Stimulated activated CD4-positive, alpha-beta T cell treated with anti-CD3 and anti-CD28 coated beads, Interleukin-2, amount 100 ng/mL, for 24 hours (primary cell): ENCODE measurements at places on chromosomes 12 and 14.

DNA sequence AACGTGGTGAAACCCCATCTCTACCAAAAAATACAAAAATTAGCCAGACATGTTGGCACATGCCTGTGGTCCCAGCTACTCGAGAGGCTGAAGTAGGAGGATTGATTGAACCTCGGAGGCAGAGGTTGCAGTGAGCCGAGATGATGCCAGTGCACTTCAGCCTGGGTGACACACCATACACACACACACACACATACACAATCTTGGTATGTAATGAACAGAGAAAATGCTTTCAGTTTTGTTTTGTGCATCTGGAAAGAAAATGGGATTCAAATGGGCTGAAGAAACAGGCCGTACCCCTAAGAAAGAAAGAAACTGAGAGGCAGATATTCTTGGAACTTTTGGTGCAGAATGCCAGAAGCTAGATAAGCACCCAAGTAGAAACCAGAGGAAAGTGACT, 107.2 kb downstream of the PDE3A start:
- no peak for DNase-seq

DNA sequence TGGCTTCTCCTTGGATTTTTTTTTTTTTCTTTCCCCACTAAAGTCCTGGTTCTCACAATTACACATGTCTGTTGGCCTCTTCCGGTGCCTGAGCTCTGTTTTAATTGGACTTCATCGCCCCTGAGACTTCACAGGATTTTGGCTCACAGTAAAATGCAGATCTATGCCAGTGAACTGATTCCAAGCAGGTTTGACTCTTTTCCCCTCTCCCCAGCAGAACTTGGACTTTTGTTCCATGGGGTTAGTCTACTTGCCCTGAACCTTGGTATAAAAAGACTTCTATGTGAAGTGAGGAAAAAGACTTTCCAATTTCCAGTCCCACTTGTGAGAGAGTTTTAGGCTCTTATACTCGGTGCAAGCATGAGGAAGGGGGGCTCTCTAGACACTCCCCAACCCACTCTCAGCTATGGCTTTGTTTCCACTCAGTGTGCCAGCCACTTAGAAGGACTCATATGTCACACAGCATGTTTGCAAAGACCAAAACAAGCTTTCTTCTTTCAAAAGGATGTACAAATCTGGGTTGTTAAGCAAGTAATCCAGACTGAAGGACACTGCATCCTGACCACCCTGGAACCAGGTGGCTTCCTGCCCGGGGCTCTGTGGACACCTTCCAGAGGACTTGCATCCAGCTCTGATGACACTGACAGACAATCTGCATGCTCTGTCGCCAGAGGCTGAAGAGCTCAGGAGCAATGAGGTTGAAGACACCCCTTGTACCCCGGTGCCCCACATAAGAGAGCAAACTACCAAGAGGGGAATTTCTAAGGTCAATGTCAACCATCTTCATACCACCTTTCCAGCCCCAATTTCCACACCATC, 221.9 kb upstream of the EGLN3 start:
- no peak for DNase-seq

- DNase-seq: peak; percentile 41
These were observed 718 bp downstream of the CCDC92 start for GRCh38 chr12:123971770-123972456.

DNA sequence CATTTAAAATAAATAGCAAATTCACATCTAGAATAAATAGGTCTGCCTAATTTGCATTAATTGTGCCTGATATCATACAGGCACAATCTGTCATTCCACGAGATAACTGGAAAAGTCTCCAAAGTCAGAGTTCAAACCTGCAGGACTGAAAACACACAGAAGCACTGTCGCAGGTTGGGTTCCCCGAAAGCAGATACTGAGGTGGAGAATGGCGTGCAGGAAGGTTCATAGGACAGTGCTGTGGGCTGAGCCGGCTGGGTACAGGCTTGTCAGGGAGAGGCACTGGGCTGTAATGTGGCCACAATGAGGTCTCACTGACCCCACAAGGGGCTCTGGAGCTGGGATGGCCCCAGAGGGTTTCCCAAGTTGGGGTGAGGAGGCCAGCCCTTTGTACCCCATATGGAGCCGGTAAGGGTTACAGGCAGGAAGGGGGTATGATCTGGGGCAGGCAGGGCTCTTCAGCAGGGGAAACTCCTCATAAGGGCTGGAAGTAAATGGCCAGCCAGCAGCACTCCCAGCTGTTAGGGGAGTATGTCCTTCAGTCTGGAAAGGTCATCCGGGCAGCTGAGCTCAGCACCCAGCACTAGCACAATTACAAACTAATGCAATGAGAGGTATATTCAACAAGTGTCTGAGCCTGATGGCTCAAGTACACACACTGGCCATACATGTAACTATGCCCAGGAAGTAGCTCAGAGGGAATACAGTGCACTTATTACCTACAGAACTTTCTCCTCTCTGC, 68.5 kb downstream of the NT5DC3 start:
- DNase-seq: no peak

GRCh38 chr12:47813511-47814196, 6.0 kb downstream of the HDAC7 start:
- no peak for DNase-seq

- DNase-seq: no peak
These were observed 159.5 kb downstream of the PTPRO start for GRCh38 chr12:15481846-15482245.

DNA sequence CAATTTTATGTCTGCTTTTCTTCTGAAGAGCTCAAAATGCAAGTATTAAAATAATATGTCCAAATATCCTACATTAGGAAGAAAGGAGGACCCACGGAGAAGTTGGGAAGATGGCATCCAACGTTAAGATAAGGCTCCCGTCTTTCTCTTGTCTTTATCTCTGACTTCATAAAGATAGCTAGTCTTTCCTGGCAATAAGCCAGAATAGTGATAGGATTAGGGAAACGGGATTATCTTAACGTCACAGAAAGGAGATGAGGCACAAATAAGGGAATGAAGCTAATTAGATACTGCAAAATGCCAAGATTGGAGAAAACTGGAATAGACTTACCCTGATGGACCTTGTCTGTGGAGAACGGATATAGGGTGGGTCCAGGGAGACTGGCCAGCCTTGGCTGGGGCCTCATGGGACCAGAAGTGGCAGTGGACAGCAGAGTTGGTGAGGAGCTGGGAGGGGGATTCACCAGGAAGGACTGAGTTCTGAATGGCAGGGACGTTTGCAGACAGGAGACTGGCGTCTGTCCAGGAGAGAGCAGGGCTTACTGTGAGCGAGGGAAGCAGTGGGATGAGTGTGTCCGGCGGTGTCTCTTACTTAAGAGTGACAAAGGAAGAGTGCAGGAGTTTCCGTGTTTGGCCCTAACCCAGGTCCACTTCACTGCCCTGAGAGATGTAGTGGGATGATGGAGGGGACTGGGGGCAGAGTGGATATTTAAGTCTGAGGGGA, 119.9 kb downstream of the CACNA1C start:
- DNase-seq: no peak

GRCh38 chr12:56816491-56816890, 53.4 kb downstream of the HSD17B6 start:
- DNase-seq: no peak

GRCh38 chr14:101979666-101980065, 15.3 kb downstream of the DYNC1H1 start:
- no peak for DNase-seq

DNA sequence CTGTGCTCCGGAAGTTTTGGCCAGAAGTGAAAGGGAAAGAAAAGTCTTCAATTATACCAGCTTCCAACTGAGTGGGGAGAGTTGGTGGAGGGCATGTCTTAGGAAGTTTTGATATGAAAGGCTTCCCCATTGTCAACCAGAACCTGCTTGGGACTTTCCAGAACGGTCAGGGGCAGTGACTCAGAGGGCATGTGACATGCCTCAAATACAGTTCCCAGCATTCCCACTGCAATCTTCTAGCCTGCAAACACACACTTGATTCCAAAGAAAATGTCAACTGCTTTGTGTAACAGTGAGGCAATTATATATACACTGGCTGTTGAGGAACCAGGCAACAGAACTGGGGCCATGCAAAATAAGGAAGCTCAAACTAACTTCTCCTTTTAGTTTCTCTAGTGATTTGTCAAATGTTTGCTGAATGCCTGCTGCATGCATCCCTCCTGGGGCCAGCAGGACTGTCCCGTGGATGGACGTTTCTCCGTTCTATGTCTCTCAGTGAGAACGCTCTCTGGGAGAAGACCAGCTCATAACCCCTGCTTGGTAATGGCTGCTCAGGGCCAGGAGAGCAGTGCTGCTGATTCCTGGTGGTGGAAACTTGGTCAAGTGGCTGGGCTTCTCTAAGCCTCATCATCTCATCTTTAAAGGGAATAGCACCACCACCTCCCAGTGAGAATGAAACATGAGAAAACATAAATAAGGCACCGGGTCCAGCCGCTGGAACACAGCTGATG, 18.3 kb downstream of the SLC25A47 start:
- peak; percentile 18 for DNase-seq

- no peak for DNase-seq
These were observed 275.6 kb downstream of the AACS start for GRCh38 chr12:125340791-125341190.

- DNase-seq: no peak
These were observed 243.0 kb upstream of the TMTC1 start for GRCh38 chr12:30026621-30027234.

DNA sequence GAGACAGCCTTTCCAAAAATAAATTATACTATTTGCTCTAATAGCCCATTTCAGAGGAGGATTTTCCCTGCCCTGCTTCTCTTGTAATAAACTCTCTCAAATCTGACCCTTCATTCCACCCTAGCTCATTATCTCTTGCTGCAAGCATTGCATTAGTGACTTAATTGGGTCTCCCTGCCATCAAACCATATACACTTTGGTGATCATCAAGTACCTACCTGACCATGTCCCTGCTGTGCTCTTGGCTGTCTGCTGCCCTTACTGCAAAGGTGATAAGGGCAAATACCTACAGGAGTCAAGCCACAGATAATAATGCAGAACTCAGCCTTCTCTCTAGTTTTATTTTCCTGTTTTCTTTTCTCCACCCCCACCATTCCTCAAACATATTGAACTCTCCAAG, 88.4 kb downstream of the LIN7A start:
- no peak for DNase-seq

DNA sequence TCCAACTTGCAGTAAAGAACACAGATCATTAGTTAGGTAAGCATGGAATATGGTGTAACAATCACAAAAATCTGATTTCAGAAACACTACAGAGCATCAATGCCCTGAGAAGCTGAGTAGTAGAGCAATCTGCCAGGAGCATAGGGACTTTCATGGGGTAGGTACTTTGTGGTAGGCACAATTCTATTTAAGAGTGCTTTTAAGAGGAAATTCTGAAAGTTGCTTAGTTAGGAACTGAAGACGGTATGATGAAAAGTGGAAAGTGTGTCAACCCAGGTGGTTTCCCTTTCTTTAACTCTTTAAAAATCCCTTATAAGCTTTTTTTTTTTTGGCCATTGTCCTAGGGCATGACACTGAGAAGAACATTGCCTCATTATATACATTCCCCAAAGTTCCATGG, 535.7 kb upstream of the FBXO33 start:
- DNase-seq: no peak

DNA sequence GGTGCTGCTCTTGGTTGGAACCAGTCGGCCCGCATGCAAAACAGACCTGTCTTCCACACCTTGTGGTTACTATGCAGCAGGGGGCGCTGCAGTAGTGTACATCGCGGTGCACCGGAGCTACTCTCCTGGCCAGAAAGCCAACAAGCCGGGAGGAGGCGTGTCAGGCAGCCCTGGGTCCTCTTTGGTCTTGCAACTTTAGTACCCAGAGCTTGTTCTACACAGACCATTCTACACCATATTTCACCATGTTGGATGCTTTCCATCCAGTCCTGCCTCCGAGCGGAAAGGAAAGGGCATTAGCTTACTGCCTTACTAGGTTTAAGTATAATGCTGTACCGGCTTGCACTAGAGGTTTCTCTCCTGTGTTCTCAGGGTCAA, 927 bp upstream of the TMTC2 start:
- peak; percentile 95 for DNase-seq

- DNase-seq: no peak
These were observed 105.0 kb upstream of the FRMD6 start for GRCh38 chr14:51546603-51547258.

GRCh38 chr12:124232654-124232987, 62.3 kb upstream of the RFLNA start:
- DNase-seq: no peak

GRCh38 chr12:49161092-49161795, 27.6 kb downstream of the TUBA1A start:
- DNase-seq: no peak

DNA sequence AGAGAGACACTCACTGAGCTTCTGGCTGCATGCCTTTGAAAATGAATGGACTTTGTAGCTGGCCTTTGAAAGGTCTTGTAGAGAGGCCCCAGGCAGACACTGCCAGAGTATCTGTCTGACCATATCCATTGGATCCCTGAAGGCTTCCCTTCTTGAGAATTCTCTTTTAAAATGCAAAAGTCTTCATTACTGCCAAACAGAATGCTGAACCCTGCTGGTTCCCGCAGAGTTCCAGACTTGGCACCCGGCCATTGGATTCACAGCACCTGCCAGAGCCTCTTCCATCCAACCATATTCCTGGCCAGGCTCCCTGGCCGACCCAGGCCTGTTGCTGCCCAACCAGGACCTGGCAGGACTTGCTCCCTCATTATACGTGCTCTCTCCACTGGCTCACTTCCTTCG, 182.5 kb downstream of the GXYLT1 start:
- DNase-seq: no peak

DNA sequence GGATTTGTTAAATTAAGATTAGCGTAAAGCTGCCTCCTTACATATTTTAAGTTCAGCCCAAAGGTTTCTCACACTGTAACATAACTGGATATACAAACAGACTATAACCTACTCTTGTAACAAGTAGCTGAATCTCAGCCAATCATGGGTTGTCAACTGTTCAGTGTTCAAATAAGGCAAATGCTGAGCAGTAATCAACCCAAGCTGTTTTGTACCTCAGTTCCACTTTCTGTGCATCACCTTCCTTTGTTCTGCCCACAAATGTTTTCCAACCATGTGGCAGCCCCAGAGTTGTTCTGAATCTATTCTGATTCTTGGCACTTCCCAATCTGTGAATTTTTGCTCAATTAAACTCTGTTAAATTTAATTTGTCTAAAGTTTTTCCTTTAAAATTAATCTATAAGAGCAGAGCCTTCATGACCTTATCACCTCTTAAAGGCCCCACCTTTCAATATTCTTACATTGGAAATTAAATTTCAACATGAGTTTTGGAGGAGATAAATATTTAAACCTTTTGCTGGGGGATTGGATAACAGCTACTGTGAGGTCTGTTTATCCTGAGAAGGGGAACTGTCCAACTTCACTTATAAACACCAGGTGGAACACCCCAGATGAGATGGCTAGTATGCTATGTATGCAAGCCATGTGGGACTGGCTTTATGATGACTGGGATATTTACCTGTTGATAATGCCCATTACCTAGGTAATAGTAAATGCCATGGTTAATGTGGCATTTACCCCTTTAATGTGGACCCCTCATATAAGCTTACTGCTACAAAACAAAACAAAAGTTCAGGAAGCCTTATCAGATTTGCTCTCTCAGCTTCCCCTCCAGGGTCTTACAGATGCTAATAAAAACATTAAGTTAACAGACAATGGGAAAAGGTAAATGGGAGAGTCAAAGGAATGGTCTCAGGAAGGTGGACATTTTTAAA, 42.2 kb upstream of the ARID2 start:
- DNase-seq: no peak
